Lung (tissue), 17 donors: ENCODE measurements at places on chromosomes 3 and 15. TPM values are rescaled to one million over a fixed set of nuclear protein-coding genes. Genes with fewer than 3 reads are reported as not detected.

The STOML1 gene
- total RNA-seq = 10.3 TPM

The AMIGO3 gene
- not detected for total RNA-seq

The TGM4 gene
- total RNA-seq = not detected

The CISH gene
- total RNA-seq = 50.2 TPM

The CTXN2 gene
- total RNA-seq = not detected

The DIS3L gene
- 28.8 TPM for total RNA-seq

The PARP16 gene
- 7.4 TPM for total RNA-seq
